NB4 (cell line): ENCODE measurements at places on chromosomes 2 and 18.
A peak's percentile ranks its signal among the peaks of the same experiment; 100 is the strongest.

GRCh38 chr18:35136248-35136647, 95.0 kb downstream of the MAPRE2 start:
- DNase-seq: no peak

DNA sequence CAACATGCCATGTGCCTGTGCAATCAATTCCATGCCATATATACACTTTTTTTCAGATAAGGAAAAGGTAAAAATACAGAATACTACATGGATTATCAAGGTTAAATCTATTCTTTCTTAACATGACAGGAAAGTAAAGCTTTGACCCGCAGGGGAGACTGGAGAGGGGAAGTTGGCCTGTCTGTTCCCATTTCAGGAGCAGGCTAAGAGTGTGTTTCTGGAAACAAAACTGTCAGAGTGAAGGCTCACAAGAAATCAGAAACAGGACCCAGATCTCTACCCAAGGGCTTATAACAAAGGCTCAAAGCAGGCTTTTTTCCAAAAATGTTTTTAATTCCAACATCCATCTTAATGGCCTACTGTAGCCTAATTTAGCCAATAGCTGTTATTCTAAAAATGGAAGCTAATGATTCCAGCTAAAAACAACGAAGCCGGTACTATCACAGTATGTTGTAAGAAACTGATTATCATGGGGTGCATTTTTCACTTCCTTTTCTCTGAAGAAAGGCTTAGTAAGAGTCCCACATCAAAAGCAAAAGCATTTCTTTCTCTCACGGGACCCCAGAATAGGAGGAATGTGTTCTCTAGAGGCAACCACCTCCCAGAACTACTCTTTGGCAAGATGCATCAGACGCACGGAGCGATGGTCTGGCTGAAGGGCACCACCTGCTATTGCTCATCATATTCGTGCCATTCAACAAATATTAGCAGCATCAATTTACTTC, 41.4 kb downstream of the FECH start:
- peak; percentile 3 for DNase-seq

DNA sequence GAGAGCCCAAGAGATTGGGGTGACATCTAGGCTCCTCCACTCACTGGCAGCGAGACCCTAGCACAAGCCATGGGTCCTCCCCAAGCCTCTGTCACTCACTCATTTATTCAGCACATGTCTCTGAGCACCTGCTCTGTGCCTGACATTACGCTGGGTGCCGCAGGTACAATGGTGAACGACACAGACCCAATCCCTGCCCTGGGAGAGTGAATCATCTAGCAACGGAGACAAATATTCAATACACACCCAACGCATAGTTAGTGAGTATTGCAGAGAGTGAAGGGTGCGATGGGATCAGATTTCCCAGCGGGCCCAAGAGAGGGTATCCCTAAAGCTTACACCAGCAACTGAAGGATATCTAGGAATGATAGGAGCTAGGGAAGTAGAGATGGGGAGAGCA, 45.5 kb downstream of the ZFP36L2 start:
- no peak for DNase-seq

DNA sequence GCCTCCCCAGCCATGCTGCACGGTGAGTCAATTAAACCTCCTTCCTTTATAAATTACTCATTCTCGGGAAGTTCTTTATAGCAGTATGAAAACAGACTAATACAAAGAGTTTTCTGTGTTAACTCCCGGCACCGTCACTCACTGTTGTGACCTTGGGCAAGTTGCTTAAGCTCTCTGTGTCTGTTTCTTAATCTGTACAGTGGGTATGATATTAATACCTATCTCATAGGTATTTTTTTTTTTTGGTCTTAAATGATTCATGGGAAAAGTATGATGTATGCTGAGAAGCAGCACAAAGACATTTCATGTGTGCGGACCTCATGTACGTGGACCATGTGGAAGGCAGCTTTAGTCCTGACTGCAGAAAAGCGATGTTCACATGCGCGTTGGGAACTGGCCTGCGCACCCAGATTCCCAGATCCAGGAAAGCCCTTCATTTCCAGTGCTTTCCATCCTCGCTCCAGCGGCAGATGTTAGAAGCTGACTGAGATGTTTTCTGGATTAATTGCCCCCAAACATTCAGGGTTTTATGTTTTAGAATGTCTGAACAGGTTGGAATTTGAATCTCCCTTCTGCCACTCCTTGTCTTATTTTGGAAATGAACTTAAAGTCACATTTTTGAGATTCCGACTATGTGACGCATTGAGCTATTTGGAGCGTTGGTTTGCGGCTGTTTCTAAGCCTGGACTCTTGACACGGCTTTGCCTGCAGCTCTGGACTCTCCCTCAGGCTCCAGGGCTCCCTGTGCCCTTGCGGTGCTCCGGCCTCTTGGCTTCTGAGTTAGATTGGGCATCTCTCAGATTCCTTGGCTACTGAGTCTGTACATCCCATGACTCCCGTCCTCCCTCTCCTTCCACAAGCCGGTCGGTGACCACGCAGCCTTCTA, 61.4 kb downstream of the SLC4A3 start:
- DNase-seq: no peak

DNA sequence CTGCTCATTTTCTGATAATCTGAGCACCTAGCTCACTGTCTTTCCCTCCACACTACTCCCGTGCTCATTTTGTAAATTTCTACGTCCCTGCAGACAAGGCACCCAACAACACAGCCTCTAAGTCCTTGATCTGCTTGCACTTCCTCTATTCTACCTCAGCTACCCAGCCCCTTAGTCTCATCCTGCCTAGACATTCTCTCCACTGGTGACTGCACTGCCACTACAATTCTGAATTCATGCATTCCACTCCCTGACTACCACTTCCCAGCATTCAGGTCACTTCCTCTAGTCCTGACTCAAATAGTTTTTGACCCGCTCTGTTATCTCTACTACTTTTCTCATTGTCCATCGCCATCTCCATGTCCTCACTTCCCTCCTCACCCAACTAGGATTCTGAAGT, 155.7 kb downstream of the DYM start:
- no peak for DNase-seq

- no peak for DNase-seq
Observed at GRCh38 chr2:12684471-12684936, 32.2 kb upstream of the TRIB2 start.

DNA sequence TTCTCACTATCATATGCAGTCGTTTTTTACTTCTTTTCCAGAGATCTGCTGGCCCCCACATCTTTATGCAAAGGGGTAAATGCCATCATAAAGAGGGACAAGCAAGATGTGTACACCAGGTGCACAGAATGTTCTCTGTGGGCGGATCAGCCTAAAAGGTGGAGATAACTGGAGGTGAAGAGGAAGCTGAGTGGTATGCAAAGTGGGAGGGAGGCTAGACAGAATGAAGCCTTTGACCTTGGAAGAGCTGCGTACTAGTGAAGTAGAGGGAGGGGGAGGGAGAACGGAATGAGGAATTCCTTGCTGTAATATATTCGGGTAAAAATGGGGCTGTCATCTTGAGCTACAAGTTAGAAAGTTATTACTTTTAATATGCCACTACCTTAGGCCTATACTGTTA, 287.5 kb upstream of the VRK2 start:
- no peak for DNase-seq

GRCh38 chr2:85514323-85514722, 24.6 kb upstream of the MAT2A start:
- DNase-seq: no peak

DNA sequence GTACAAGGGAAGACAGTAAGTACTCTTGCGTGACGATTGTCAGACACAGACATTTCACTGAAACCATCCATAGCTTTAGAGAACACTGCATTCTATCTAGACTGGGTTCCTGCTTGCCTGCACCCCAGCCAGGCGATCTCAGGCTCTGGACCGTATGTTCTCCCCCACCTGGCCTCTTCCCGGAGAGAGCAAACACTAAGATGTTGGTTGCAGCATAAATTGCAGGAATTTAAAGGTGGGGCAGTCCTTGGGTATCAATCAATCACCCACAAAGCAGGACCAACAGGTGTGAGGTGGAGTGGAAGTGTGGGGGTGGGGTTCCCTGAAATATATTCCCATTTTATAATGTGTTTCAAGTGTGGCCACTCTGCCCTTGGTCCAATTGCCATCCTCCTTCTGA, 103.6 kb upstream of the TGFA start:
- DNase-seq: no peak

- DNase-seq: peak; percentile 54
Observed at GRCh38 chr2:8684540-8684877, 2.7 kb downstream of the ID2 start.

GRCh38 chr2:62209427-62209991, 13.6 kb downstream of the B3GNT2 start:
- DNase-seq: no peak

DNA sequence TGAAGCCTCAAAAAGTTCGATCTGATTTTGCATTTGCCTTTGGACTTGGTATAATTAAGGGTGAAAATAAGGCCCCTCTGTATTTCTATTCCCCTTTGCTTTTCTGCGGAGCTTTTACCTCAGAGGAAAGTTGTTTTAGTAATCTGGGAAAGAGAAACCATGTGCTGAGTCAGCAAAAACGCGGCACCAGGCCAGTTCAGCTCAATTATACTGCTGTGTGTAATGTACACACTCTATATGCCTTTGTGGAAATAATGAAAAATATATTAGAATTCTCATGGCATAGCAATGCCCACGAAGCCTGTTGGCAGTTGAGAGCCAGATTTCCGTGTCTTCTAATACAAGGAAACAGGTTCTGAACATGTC, 161.9 kb upstream of the SIX2 start:
- DNase-seq: no peak

DNA sequence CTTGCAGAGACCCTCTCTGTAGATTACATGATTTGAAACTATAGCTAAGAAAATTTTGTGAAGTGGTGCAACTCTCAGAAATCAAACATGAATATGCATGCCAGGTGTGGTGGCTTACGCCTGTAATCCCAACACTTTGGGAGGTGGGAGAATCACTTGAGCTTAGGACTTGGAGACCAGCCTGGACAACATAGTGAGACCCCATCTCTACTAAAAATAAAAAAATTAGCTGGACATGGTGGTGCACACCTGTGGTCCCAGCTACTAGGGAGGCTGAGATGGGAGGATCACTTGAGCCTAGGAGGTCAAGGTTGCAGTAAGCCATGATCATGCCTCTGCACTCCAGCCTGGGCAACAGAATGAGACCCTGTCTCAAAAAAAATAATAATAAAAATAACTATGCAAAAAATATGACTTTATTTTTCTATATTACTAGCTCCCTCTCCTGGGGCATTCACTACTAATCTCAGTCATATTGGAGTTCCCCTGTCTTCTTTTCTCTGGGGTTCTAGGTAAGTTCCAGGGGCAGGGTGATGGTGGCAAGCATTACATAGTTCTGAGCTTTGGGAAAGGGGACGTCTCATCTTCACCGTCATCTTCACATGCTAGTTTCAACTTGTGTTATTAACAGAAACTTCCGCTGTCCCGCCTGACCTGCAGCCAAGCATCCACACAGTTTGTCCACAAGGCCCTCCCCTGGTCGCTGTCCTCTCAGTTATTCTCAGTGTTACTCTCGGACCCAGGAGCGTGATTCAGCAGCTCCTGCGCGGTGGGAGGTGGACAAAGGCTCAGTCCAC, 96.8 kb upstream of the MBOAT2 start:
- no peak for DNase-seq

GRCh38 chr2:170301626-170302025, 123.7 kb downstream of the MYO3B start:
- DNase-seq: no peak

DNA sequence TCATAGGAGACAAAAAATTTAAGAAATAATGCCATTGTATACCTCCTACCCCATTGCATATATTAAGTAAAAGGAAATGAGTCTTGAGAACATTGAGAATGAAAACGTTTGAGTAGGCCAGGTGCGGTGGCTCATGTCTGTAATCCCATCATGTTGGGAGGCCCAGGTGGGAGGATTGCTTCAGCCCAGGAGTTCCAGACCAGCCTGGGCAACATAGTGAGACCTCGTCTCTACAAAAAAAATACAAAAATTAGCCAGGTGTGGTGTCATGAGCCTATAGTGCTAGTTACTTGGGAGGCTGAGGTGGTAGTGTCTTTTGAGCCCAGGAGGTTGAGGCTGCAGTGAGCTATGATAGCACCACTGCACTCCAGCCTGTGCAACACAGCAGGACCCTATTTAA, 107.7 kb upstream of the MGAT5 start:
- no peak for DNase-seq

DNA sequence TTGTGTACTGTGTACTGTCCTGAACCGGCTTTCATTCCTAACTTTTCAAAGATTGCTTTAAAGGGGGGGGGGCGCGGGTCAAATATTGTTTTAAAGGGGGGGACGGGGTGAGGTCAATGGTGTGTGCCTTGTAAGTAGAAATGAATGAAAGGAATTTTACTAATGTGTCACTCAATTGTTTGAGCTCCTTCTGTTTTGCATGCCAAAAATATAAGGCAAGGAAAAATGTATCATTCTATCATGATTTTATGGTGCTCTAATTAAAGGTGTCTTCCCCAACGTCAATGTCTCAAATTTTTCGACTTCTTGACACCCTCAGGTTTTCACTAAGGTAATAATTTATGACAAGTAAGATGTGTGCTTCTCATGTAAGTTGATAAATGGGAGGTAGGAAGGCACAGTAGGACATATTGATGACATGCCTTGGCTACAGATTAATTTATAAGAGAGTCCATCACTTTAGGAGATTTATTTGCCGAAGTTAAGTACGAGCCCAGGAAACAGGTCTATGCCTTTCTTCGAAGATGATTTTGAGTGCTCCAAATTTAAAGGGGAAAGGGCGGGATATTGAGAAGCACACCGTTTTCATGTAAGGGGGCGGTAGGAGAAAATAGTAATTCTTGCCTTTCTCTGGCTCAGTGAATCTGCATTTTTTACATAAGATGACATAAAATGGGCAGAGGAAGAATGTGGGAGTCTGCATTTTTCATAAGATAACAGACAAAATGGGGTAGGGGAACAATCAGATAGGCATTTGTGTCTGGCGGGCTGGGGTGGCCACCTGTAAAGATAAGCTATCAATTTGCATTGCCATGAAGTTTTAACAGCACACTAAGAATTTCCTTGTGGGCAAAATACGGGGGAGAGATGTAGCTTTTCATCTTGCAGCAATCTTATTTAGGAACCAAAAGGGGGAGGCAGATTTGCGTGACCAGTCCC, 1.2 kb upstream of the TRAPPC8 start:
- DNase-seq: peak; percentile 33

GRCh38 chr2:216355711-216356110, 16.6 kb downstream of the MARCHF4 start:
- DNase-seq: no peak

DNA sequence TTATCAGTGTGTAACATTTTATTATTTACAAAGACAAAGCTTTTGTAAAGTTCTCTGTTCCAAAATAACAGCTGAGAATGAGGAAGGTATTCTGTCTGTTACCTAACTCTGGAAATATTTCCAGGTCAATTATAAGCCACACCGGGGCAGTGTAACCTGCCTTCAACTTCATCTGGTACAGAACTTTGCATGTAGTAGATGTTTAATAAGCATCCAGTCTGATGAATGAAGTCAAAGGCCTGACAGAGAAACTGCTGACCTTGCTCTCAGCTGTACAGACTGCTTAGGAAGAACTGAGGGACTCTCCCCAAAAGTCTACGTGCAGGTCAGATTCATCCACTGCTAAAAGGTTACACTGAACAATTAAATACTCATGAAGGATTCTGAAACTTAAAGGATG, 43.3 kb downstream of the WDFY1 start:
- DNase-seq: no peak

GRCh38 chr2:190093793-190094192, 31.3 kb upstream of the MSTN start:
- peak; percentile 4 for DNase-seq
